Esophagus mucosa (tissue), 1 donor: ENCODE measurements at places on chromosomes 12 and 14.

- ATAC-seq, result peak; percentile 63
Measured at GRCh38 chr12:124804011-124804621, 59.5 kb downstream of the SCARB1 start.

DNA sequence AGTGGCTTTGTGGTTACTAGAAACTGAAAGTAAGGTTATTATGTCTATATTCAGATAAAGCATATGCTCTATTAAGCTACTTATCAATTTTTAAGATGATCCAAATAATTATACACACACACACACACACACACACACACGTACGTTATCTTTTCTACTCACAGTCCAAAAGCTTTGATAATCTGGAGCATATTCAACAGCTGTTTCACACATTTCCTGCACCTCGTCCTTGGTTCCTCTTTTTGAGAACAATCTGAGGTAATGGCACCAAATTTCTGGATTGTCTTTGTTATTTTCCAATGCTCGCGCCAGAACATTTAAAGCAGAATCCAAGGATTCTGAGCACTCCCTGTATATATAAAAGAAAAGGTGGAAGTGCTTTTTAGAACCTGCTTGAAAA is 37.5 kb downstream of the ZFC3H1 start:
- ATAC-seq, result no peak

DNA sequence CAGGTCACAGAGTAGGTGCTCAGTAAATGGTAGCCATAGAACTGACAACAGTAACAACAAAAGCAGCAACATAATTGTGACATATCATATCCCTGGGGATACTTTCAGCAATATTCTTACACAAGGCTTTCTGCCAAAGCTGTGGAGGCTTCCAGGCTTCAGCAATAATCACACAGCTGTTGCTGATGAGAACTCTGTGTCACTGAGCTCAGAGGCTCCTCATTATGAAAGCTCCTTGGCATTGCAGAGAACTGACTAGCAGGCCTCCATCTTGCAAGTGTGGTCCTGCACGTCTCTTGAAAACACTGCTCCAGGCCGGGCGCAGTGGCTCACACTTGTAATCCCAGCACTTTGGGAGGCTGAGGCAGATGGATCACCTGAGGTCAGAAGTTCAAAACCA is 97.3 kb upstream of the BTG1 start:
- ATAC-seq, result no peak

GRCh38 chr12:9041321-9041720 is 52.0 kb downstream of the KLRG1 start:
- no peak for ATAC-seq

- ATAC-seq, result no peak
Measured at GRCh38 chr14:24798911-24799462, 165.0 kb upstream of the GZMB start.

GRCh38 chr12:19198272-19198671 is 68.7 kb downstream of the PLEKHA5 start:
- peak; percentile 30 for ATAC-seq

- ATAC-seq, result no peak
Measured at GRCh38 chr14:68301219-68301618, 481.6 kb downstream of the RAD51B start.

- no peak for ATAC-seq
Measured at GRCh38 chr12:41663598-41664265, 475.6 kb downstream of the PDZRN4 start.

GRCh38 chr12:48998497-48999353 is 450 bp downstream of the DDN start:
- ATAC-seq, result peak; percentile 11

DNA sequence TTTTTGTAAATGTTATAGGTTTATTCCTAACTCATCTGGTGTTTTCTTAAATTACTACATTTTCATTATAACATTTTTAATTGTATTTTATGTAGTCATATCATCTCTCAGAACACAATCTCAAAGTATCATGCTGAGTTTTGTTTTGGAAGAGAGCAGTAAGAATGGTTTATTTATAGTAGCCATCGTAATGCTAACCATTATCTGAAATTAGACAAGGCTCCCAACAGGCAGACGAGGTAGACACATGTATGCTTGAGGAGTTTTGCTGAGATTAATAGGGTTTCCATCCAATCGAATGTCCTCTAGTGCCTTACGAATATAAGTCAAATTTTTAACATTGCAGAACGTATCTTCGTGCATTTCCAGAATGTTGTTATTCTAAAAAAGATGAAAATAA is 9.0 kb upstream of the CCER1 start:
- no peak for ATAC-seq

DNA sequence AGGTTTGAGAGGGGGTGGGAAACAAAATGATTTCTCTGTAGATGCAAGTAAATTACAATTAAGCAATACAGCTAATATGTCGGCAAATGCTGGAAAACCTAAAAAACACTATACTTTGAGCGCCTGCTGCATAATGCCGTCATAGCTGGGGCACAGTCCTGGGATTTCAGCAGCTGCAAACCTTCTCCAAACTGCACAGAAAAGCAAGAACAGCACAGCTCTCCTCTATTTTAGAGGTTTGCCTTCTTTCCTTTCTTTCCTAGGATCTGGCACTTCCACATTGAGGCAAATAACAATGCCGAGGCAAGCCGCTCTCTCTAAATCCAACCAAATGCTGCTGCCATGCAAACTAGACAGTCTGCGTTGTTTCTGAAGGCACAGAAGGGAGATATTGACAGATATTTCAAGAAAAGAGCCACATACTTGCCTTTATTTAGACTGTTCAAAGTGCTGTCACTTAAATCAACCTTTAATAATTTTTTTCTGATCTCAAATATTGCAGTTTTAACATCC is 287.1 kb upstream of the G2E3 start:
- ATAC-seq, result no peak
